ENCODE measurements at places on chromosomes 5 and 9.
A peak's percentile ranks its signal among the peaks of the same experiment; 100 is the strongest.

- no peak for DNase-seq
Measured at GRCh38 chr9:82989929-82990328, 73.0 kb downstream of the RASEF start.

DNA sequence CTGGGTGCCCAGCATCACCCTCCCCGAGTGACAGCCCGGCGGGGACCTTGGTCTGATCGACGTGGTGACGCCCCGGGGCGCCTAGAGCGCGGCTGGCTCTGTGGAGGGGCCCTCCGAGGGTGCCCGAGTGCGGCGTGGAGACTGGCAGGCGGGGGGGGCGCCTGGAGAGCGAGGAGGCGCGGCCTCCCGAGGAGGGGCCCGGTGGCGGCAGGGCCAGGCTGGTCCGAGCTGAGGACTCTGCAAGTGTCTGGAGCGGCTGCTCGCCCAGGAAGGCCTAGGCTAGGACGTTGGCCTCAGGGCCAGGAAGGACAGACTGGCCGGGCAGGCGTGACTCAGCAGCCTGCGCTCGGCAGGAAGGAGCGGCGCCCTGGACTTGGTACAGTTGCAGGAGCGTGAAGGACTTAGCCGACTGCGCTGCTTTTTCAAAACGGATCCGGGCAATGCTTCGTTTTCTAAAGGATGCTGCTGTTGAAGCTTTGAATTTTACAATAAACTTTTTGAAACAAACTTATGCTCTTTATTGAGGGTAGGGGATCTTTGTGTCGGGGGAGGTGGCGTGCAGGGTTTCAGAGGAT, 1.3 kb downstream of the GADD45G start:
- peak; percentile 77 for DNase-seq

GRCh38 chr5:42984307-42984706, 55.8 kb downstream of the ANXA2R start:
- DNase-seq = no peak

GRCh38 chr9:137298401-137299202, 3.5 kb downstream of the NRARP start:
- no peak for DNase-seq

DNA sequence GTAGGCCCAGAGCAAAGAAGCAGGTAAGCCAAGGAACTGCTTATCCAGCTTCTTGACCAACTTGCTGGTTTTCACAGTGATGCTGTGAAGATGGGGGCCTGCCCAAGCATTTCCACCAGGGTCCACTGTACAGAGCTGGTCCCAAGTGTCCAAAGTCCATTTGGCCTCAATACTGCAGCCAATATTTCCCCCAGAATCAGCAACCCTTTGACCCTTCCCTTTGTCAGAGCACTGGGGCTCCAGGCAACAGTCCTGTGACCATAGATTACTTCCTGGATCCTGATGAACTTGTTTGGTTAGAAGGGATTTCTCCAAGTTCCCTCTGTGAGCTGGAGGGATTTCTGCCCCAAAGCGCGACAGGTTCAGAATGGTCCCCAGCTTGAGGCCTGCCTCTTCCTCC, 26.3 kb downstream of the FAXDC2 start:
- DNase-seq = no peak

GRCh38 chr5:94130077-94130476, 388.7 kb upstream of the POU5F2 start:
- no peak for DNase-seq

GRCh38 chr5:5331848-5332247, 90.6 kb upstream of the ICE1 start:
- peak; percentile 57 for DNase-seq

DNA sequence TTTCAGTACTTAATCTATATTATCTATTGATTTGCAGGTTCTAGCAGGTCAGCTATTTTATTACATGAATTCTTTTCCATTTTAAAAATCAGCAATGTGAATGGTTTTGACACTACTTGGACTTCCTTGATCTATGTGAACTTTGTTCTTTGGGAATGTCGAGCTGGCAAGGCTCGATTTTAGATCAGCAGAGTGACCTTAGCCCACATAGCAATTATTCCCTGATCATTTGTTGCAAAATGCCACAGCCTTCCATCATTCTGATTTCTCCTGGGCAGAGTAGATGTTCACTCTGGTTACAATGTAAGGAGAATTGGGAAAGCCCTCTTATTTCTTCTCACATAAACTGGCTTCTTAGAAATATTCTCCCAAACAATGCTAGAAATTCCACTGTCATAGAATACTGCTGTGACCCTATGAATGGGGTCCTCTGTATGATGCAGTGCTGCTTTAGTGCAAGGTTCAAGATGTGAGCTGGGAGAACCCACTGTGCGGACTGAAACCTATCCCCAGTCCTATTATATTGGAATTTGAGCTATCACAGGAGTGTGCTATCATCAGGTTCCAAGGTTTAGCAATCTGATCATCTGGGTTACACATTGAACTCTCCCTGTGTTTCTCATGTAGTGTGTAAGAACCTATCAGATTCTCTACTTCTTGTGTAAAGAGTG, 15.7 kb upstream of the GDA start:
- DNase-seq = no peak

- DNase-seq = no peak
Measured at GRCh38 chr5:133840168-133840567, 128.3 kb downstream of the C5orf15 start.

DNA sequence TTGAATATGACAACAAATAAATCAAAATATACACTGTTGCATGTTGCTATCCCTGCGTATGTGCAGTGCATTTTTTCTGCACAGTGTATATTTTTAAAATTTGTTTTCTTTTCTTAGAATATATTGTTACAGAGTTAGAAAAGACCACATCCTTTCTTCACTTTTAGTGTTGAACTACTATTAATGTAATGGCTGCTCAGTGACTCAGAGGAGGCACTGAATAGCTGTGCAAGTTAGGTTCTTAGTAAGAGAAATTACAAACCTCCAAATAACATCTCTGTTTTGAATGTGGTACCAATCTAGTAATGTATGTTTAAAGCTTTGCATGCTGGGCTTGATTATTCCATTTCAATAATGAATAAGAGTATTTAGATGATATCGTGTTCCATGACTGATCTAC, 208.9 kb upstream of the PRR16 start:
- DNase-seq = peak; percentile 16

GRCh38 chr9:92158097-92158601, 42.9 kb upstream of the SPTLC1 start:
- no peak for DNase-seq

DNA sequence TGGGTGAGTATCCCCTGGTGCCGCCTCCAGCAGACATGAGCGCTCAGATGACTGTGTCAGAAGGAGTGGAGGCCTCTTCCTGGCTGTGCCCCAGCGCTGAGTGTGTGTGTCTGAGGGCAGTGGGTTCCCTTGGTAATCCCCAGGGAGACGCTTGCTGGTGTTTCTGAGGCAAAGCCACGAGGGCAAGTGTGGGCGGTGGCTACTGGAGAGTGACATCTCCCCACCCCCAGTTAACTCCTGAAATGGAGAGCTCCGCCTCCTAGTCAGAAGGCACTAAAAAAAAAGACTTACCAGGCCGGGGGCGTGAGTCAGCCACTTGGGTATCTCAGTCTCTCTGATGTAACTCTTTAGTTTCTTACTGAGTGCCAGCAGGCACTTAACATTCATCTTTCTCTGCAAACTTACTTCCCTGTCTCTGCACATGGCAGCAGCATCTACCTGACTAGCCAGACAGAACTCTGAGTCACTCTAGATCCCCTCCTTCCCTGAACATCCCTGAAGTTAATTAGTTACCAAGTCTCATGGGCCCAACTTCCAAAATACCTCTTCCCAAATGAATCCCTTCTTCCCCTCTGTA, 19.3 kb downstream of the ORM2 start:
- DNase-seq = peak; percentile 98

- no peak for DNase-seq
Measured at GRCh38 chr5:4837489-4838058, 302.6 kb upstream of the ADAMTS16 start.

DNA sequence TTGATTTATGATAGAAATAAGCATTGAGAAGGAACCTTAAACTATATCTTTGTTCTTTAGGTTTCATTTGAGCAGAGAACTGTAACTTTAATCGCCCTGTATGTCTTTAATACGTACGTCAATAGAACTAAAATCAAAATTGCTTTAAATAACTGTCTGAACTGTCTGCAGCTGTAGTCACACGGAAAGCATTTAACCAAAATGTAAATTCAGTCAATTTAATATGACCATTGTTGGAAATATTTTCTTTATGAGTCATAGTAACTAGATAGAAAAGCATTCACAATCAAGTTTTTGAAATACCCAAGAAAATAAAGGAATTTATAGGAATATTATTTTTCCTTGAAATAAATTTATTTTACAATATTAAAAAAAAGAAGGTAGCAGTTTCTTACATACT, 157.1 kb upstream of the CDH6 start:
- peak; percentile 79 for DNase-seq

DNA sequence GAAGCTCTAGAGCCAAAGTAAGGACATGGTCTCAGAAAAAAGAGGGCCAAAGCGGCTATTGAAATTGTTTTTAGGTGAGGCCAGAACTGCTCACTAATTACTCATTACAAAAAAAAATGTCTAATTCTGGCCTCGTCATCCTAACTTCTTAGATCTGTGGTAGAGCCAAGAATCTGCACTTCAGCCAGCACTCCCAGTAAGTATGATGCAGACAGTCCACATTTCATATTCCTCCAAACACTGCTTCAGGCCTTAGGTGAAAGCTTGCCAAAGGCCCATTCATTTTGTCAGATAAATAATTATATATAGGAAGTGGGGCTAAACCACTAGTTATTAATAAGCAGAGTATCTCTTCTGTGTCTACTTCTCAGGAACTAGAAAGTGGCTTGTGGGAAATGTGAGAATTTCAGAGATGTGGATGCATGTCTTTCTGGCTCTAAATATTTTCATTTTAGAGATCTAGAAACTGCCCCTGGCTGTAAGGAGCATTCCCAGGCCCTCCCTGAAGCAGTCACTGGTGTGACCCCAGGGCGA, 554.0 kb downstream of the TLE4 start:
- no peak for DNase-seq

DNA sequence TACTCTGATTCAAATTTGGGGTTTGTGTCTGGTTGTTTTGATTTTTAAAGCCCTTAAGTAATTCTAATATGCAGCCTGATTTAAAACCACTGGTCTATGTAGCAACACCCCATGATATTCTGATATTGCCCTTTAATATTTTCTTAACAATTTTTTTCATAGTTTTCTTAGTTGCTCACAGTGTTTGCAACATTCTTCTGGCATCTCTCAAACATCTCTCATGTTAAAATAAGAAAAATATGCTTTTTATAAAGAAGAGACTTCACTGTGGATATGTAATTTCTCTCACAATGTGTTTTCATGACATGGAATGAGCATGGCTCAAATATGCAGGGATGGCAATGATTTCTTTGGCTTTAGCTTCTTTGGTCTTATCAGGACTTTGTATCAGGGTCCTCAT, 183.7 kb downstream of the TAF11L14 start:
- peak; percentile 32 for DNase-seq

DNA sequence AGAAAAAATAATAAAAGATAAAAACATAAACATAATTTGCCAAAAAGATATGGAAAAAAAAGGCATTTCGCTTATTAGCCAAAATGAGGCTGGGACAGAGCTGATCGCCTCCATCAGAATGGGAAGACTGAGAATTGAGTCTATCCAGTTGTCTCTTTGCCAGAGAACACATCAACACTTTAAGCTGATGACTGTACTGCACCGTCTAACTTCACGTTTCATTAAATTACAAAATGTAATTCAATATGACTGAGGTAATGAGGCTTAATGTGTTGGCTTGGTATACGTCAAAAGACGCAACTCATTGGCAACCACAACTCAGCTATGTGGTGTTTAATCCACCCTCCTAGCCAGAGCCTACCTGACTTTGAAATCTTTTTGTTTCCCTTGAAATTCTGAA, 462.7 kb upstream of the CD180 start:
- DNase-seq = no peak

GRCh38 chr5:28580616-28581015, 1542.2 kb upstream of the CDH9 start:
- peak; percentile 90 for DNase-seq

GRCh38 chr9:69431203-69431602, 106.2 kb downstream of the ENTREP1 start:
- no peak for DNase-seq

- no peak for DNase-seq
Measured at GRCh38 chr9:120507936-120508510, 71.9 kb downstream of the CDK5RAP2 start.

DNA sequence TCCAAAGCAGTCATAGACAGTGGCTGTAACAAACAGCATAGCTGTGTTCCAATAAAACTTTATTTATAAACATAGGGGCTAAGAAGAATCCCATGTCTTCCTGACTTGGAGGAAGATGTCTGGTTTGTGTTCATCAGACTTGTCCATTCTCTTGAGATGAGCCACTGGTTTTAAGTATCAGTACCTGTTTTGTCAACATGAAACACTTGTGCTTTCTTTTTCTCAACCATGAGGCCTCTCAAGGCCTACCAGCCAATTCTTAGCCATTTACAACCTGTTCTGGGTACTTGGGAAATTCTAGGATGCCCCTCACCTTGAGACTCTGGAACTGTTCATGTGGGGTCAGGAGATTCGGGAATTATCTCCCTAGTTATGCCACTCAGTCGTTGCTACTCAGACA, 154.3 kb upstream of the PPP1R2B start:
- no peak for DNase-seq

DNA sequence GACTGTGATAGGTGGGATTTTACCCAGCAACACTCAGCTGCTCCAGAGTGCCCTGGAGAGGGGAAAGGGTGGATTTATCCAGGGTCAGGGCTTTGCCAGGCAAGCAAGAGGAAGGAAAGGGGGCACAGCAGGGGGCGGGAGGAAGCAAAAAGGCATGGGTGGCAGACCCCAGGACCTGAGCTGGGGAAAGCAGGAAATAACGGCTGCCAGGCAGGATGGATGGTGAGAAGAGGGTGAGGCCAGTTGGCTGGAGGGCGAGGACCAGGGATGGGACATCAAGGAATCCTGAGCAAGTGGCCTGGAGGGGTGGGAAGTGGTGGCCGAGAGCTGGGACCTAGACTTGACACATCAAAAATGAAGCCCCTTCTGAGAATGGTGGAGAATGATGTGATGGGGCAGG, 64.2 kb downstream of the DUSP1 start:
- no peak for DNase-seq

- DNase-seq = peak; percentile 46
Measured at GRCh38 chr9:34332076-34332964, 3.0 kb downstream of the NUDT2 start.

DNA sequence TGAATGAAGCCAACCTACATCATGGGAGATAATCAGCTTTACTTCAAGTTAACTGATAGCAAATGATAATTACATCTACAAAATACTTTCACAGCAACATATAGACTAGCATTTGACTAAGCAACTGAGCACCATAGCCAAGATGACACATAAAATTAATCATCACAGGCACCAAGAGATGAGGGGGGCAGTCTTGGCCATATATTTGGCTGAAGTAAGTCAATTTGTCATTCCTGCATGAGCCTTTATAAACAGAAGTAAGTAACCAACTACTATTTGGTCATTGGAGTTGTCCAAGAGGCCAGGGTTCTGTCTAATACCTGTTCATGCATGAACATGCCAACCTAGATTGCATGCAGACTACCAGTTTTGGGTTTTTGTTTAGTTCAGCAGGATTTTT, 53.6 kb downstream of the PDCD1LG2 start:
- DNase-seq = no peak

DNA sequence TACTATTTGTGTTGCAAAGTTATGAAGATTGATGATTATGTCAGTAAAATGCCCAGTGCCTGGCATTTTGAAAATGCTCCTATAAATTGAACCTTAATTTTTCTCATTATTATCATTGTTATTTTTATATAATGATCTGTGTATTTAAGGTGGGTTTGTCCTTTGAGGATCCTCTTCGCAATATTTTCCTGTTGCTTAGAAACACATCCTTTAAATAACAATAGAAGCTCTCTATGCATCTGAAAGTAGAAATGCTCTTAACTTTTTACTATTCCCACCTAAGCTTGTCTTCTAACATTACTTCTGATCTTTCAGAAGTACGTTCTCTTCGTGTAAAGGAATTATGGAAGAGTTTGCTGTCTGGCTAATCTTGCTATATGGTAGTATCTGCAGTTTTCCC, 214.7 kb upstream of the TLX3 start:
- DNase-seq = no peak
